ENCODE measurements at places on chromosomes 12 and 14.

DNA sequence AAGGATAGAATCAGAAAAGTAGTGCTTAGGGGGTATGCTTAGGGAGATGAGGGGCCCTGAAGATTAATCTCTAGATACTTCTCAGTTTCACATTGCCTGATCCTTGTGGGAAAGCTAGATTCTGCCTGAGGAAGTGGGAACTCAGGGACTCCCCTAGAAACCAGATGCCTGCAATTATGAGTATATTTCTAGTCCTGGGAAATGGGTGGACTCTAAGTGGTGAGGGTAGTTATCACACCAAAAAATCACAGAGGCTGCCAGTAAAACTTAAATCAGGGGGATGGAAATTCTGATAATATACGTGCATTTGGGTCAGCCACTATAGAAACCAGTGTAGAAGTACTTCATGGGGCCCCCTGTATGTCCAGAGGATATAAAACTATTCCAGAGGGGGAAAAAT, 18.3 kb downstream of the HOXC4 start:
- no peak for DNase-seq

DNA sequence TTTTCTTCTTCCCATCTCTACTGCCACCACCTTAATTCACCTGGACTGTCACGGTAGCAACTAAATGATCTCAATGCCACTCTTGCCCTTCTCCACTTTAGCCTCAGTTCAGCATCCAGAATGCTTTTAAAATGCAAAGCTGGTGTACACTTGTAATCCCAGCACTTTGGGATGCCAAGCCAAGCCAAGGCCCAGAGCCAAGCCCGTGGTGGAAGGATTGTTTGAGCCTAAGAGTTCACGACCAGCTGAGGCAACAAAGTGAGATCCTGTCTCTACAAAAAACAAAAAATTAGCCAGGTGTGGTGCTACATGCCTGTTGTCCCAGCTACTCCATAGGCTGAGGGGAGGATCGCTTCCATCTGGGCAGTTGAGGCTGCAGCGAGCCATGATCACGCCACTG, 5.9 kb downstream of the CIPC start:
- DNase-seq = no peak

DNA sequence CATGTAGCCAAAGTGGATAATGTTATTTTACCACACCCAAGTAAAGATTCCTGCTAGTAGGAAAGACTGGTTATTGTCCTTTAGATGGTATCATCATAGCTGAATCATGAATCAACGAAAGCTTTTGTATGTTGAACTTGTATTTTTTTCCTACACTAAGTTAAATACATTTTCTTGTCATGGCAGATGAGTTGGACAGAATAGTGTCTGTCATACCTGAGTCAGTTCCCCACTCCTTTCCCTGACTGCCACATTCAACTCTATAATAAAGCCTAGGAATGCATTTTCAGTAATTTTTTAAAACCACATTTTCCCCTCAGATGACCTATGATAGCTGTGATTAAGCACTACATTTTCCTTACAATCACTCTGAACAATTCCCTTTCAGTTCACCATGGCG, 9.3 kb upstream of the PTHLH start:
- no peak for DNase-seq

GRCh38 chr14:52706724-52707706, at the start of gene PSMC6:
Gene PSMC6, plus strand, starts transcription at chr14:52707200. Its CDS starts 20 bp downstream, at chr14:52707220.
- peak; percentile 85 for DNase-seq

- DNase-seq = no peak
Observed at GRCh38 chr14:91021115-91021514, 39.3 kb downstream of the RPS6KA5 start.

- no peak for DNase-seq
Observed at GRCh38 chr14:24392325-24393091, 6.3 kb upstream of the NYNRIN start.

- DNase-seq = no peak
Observed at GRCh38 chr14:92263681-92264080, 59.3 kb upstream of the SLC24A4 start.

GRCh38 chr12:49568442-49569162, 660 bp upstream of the MCRS1 start:
- no peak for DNase-seq

Data from GM18507 (cell line).